Stimulated activated CD4-positive, alpha-beta T cell treated with anti-CD3 and anti-CD28 coated beads, TNF-alpha, amount 100 ng/mL, for 1 hour (primary cell): ENCODE measurements at places on chromosomes 6 and 20.

DNA sequence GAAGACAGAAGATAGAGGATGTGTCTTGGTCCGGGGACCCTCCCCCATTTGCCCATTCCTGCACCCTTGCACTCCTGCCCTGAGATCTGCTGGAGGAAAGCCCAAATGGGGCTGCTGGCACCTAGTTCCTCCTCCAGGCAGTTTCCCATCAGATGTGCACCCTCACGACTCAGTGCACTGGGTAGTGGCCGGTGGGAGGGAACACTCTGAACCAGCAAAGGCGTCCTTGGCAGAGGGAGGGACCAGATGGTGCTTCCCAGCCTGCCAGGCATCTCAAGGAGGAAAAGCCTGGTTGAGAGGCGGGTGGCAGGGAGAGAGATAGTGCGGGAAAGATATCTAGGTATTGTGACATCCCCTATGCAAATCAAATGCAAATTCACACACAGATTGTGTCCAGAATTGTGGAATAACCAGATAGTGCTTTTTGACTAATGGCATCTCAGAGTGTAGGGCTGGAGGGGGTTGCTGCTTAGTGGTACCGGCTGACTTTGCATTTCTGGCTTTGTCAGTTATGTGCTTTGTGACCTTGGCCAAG lies 19.5 kb downstream of the TMEM151B start:
- no peak for DNase-seq

- DNase-seq: no peak
These were observed 62.9 kb downstream of the CARMIL1 start for GRCh38 chr6:25341923-25342619.

GRCh38 chr20:15594158-15594695 lies 979.0 kb downstream of the KIF16B start:
- DNase-seq: no peak

- DNase-seq: no peak
These were observed 63.1 kb downstream of the GMPR start for GRCh38 chr6:16301511-16301910.

DNA sequence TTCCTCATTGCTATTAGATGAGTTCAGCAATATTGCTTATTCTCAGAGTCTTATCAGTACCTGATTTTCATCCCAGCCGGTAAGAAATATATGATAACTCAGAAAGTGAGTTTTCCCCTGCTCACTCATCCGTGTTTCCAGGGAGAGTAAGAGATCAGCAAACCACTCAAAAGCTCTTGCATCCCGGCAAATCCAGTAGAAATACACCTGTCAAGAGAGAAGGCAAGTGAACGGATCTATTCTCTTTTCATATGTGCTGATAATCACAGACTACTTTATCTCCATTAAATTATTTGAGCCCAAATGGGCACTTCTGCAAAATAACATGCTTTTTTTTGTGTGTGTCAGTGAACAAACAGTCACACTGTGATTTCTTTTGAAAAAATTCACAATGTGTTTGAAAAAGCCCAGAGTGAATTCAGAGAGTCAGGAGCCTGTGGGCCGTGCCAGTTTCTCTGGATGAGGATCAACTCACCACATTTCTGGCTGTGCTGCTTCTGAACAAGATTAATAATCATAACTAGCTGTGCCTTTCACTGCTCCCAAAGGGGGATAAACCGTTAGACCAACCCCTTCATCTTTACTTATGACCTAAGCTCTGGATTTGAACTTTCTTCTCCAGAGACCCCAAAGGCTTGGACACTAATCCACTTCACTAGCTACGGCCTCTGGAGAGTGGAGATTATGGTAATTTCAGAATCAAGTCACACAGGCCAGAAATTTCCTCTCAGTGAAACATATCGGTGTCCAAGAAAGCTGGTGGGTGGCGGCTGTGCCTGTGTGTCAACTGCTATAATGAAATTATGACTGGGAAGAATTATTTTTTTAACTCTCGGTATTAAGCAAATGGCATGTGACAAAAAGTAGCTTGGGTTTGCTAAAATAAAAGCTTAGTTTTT lies 44.2 kb downstream of the NOX3 start:
- DNase-seq: no peak
